Natural killer cell (primary cell): ENCODE measurements at places on chromosomes 1 and 21. TPM values are rescaled to one million over a fixed set of nuclear protein-coding genes. Genes with fewer than 3 reads are reported as not detected.

The CTSE gene
- not detected for total RNA-seq

DNA sequence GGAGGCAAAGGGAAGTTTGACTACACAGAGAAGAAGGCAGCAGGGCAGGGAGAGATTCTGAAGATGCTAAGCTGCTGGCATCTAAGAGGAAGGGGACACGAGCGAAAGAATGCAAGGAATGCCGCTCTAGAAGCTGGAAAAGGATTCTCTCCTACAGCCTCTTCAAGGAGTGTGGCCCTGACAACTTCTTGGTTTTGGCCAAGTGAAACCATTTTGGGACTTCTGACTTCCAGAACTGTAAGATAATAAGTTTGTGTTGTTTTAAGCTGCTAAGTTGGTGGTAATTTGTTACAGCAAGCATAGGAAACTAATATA lies 28.5 kb downstream of the MGST3 start:
- no peak for DNase-seq

DNA sequence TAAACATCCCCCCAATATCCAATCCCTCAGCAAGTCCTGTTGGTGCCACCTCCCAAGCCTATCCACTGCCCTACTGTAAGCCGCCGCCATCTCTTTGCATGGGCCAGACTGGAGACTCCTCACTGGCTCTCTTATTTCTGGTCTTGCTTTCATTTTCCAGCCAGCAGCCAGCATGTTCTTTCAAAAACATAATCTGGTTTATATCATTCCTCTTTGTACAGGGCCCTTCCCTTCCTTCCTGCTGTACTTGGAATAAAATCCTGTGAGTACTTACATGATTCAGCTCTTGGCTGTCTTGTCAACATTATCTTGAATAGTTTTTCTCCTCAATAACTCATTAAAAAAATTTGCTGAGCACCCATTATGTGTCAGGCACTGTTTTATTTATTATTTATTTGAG lies 28.2 kb downstream of the TLR5 start:
- DNase-seq: no peak

DNA sequence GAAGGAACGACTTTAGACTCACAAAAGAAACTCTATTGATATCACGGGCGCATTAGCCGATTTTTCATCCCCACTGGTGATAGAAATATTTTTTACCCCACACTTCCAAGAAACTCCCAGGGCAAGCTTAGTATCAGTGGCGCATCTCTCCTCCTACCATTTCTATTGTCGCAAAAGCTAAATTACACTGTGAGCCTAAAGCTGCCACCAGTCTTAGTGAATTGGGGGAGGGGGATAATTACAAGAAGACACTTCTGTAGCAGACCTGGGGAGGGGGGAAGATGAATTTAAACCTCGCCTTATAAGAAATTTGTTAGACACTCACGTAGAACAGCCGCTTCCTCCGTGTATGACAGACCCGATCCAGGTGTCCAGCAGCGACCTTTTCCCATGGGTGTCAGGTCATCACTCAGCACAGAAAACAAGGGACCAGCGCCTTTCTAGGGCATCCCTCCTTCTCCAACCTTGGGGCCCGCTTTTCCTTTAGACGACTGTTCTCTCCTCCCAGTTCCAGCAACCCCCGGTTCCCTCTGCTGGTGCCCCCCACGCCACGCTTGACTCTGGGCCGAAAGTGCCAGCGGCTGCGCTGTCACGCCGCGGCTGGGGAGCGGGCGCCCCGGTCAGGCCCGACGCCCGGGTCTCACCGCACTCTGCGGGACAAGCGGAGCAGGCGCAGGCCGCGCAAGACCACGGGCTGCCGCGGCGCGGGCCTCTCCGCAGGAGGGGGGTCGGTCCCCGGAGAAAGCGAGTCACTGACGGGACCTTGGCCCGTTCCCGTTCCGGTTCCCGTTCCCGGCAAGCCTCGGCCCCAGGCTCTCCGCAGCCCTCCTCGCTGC lies 821 bp downstream of the PHC2 start:
- peak; percentile 34 for DNase-seq

DNA sequence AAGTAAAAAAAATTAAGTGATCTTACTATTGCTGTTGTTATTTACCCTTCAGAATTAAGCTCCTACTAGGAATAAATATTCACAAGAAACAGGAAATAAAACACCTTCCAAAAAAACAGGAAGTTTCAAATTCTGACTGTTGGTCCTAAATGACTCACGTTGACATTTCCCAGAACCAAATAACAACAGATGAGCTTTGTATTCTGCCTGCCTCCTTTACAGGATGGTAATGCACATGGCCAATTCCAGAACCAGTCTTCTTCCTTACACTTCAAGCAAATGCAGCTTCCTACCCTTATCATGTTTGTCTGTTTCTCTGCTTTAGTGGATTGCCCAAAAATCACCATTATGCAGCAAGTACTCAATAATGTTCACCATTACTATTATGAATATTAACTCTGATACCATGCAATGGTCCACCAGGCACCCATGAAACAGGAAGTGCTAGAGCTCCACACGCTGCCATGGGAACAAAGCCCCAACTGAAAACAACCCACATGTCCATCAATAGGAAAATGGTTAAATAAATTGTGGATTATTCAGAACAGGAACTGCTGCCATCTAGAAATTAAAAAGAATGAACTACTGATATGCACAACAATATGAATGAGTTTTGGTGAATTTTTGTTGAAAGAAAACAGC lies 8.9 kb downstream of the CASP9 start:
- no peak for DNase-seq

DNA sequence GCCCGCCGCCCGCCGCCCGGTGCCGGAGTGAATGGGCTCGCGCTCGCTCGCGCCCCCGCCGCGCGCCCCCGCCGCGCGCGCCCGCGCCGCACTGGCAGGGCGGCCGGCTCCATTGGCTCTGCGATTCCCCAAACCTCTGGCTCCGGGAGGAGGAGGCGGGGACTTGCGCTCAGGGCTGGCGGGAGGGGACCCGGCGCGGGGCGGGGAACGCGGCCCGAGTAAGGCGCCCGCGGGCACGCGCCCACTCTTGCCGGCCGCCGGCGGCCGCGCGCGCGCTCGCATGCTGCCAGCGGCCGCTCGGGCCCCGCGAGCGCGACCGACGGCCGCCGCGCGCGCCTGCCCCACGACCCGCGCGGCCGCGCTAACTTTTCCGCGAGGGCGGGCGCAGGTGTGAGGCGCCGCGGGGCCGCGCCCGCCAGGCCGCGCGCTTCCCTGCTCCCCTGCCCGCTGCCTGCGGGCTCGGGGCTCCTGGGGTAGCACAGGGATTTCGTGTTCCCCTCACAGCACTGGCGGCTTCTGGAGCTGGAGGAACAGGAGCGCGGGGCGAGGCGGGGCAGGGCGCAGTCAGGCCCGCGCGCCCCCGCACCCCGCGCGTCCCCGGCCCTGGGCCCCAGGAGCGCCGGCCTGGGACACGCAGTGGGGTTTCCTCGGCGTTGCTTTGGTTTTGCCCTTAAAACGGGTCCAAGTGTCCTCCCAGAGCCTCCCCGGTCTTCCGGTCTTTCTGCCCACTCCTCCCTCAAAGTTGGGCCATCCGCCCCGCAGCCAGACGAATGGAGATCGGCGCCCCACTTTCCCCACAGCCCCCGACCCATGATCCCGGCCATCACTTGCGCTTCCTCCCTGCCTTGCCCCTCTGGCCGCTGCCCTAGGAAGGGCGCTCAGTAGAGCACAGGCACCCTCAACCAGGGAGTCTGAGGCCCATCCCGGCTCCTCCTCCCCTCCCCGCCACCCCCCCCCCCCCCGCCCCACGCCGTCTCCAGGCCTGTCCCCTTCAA lies 101.5 kb downstream of the CASZ1 start:
- peak; percentile 90 for DNase-seq

DNA sequence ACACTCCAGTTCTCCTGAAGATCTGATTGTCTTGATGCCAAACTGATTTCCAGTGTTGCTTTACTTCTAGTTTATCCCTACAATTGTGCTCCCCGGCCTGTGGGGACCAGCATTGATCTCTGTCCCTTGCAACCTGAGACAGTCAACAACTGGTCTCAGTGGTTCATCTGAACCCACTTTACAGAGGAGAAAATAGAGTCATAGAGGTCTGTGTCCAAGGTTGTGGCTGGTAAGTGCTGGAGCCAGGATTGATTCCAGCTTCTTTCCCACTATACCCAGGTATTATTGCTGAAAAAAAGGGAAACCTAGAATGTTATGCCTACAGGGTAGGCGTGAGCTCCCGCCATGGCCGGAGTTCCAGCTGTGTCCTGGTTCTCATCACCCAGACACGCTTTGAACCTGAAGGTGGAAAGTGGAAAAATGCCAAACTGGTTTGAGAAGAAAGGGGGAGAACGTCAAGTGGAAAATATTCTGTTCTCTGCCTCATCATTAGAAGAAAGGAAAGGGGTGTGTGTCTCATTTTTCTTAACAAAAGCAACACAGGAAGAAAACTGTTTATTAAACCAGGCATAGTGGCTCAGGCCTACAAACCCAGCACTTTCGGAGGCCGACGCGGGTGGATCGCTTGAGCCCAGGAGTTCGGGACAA lies 60.7 kb upstream of the ITPKB start:
- DNase-seq: no peak

- DNase-seq: no peak
Measured at GRCh38 chr1:4724695-4725250, 70.4 kb downstream of the AJAP1 start.
